Epithelial cell of proximal tubule (primary cell): ENCODE measurements at places on chromosomes 4 and X.

DNA sequence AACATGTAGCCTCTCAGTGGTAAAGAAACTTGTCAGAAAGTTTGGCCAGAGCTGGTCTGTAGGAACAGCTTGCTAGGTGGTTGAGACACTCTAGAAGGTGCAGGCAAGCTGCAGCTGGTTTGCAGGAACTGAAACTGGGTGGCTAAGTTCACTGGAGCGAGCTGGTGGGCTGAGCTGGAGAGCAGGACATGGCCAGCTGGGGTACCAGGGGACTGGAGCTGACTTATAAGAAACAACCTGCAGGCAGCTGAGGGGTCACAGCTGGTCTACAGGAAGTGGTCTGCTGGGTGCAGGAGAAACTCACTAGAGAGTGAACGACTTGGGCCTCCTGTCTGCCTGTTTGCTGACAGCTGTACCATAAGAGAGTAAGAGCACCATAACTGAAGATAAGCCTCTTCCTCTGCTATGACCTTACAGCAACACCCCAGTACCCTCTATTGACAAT, 157.1 kb upstream of the LNX1 start:
- DNase-seq: no peak

- no peak for DNase-seq
These were observed 27.5 kb downstream of the ARX start for GRCh38 chrX:24988314-24988713.

GRCh38 chr4:96347582-96347981, 507.7 kb downstream of the PDHA2 start:
- DNase-seq: no peak

- no peak for DNase-seq
These were observed 3.0 kb downstream of the ANK2 start for GRCh38 chr4:113052379-113052951.
